ENCODE measurements at places on chromosomes 13 and 19.

DNA sequence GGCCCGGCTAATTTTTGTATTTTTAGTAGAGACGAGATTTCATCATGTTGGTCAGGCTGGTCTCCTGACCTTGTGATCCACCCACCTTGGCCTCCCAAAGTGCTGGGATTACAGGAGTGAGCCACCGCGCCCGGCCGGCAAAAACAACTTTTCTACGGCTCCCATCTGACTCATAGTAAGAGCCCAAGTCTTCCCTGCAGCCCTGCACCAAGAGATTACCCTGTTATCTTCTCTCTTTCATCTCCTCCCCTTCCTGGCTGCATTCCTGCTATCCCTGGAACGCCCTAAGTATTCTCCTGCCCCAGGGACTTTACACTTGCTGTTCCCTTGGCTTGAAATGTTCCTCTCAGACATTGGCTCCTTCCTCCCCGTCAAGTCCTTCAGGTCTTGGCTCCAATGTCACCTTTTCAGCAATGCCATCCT, 6.6 kb downstream of the AP2S1 start:
- no peak for DNase-seq

DNA sequence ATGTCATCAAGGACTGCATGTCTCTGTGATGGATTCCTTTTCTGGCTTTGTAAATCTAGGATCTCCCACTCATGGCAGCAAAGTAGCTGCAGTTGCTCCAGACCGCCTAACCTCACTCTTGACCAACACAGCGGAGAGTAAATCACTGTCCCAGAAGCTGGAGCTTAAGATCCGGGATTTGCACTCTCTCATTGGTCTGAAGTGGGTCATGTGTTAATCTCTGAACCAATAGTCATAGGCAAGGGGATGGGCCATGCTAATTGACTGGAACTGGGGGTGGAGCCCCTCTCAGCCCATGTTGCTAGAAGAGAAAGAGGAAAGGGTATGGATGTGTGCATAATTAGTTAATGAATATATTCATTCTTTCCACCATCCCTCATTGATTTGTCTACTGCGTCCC, 34.0 kb downstream of the VAV1 start:
- DNase-seq, result no peak

GRCh38 chr19:2998642-2999041, 21.3 kb downstream of the TLE6 start:
- no peak for DNase-seq

GRCh38 chr13:30681843-30682242, 53.5 kb upstream of the ALOX5AP start:
- DNase-seq, result no peak

DNA sequence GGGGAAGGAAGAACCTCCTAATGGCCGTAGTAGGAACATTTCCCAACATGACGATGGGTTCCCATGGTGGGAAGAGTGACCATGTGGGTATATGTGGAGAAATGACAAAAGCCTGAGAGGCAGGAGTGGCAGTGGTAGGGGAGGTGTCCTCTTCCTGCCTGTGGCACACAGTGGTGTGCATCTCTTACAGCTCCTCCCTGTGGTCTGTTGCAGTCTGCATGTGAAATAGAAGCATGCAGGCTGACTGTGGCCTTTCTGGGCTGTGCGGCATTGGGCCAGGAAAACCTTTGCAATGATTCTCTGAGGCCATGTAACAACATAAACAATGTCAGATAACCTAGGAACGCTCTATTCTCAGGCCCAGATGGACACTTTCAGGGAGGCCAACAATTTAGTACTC, 84.0 kb downstream of the LACC1 start:
- no peak for DNase-seq

GRCh38 chr13:109779074-109779473, 7.3 kb downstream of the IRS2 start:
- DNase-seq, result peak; percentile 46

- DNase-seq, result no peak
Observed at GRCh38 chr13:63124863-63125262, 1709.2 kb upstream of the PCDH20 start.

DNA sequence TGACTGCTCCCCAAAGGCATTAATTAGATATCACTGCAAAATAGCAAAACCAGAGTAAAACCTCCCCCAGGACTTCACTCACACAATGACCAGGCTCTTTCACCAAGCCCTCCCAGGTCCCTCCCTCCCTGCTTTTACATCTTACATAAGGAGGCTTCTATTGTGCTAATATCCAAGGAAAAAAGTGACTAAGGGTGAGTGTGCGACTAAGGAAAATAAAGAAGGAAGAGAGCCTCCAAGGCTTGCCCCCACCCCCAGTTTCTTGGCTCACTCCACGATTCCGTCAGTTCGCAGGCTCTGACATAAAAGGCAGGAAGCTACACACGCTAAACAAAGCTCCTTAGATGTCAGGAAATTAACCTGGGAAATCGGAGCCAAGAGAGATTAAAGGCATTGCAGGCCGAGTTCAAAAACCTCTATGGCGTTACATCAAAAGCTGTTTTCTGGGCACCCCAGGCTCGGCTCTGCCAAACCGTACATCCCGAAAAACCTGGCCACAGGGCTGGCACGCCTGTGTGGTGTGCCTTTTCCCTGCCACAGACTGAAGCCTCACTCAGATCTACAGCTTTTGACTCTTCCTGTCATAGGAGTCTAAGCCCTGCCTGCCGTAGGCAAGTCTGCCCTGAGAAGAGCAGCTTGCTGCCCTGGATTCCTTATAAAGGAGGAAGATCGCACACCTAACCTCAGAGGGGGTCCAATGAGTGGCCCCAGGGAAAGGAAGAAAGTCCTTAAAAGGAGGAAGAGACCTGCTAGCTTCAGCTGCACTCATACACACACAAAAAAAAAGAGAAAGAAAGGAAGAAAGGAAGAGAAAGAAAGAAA, 67.0 kb upstream of the SERP2 start:
- DNase-seq, result no peak

DNA sequence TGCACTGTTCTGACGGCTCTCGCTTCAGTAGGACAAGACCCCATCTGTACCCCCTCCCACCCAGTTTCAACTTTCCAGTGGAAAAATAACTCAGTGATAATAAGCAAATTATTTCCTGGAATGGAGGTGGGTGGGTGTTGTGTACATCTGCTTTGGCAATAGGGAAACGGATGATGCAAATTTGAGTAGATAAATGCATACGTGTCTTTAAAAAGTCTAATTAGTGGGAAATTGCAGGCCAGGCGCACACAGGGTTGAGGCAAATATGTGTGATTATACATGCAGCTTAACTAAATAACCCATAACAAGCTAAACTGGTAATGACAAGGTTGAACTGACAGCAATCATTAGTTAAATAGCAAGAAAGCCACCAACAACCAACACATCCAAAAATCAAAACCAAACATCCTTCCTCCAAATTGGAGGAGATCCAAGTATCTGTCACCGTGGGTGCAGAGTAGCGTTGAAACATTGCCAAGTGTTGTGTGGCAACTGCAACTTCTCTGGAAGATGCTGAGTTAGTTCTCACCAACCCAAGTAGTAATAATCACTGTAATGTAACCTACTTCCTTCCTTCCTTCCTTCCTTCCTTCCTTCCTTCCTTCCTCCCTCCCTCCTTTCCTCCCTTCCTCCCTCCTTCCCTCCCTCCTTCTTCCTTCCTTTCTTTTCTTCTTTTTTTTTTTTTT, 54.6 kb downstream of the TRPM4 start:
- no peak for DNase-seq

DNA sequence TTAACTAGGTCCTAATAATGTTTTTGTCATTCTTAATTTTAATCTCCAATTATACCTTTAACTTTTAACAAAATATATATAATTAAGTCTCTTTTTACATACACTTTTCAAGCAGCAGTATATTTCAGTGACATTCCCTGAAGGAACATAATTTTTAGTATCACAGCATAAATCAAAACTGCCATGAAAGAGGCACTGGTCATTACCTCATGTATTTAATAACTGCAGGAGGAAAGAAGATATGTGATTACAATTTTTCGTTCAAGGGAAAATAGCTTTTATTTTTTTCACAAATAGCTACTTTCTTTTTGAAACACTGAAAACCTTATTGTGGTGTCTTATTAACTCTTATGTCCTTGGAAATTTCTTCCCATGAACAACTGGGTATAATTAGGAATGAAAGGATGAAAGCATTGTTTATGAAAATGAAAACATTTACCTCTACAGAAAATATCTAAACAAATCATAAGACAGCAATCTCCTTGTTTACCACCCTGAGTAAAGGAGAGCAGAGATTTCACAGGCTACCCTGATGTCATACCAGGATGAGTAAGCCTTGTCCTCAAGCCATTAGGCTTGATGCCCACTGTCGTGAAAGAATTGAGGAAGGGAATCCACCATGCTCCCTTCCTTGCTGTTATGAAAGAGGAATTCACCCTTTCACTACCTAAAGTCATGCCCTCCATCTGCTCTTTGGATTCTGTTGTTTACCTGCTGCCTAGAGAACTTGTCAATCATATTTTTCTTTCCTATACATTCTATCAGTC, 877.2 kb upstream of the PCDH20 start:
- DNase-seq, result no peak

DNA sequence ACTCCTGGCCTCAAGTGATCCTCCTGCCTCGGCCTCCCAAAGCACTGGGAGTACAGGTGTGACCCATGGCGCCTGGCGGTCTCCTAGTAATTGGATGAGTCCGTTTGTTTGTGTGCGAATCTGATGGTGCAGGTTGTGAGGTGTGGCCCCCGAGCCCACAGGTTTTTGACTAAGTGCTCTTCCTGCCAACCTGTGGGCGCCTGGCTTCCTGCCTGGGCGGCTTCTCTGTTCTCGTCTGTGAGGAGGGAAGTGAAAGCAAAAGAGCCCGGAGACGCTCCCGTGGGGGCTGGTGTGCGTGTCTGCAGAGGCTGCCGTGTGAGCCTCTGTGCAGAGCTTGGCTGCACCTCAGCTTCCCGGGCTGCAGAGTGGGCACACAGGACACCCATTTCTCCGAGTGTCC, 10.0 kb downstream of the ARHGAP45 start:
- peak; percentile 94 for DNase-seq

DNA sequence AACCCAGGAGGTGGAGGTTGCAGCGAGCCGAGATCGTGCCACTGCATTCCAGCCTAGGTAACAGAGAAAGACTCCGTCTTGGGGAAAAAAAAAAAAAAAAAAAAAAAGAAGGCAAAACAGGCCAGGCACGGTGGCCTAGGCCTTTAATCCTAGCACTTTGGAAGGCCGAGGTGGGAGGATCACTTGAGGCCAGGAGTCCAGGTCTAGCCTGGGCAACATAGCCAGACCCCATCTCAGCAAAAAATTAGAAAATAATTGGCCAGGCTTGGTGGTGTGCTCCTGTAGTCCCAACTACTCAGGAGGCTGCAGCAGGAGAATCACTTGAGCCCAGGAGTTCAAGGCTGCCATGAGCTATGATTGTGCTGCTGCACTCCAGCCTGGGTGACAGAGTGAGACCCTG, 43.4 kb downstream of the CRTC1 start:
- DNase-seq, result no peak

DNA sequence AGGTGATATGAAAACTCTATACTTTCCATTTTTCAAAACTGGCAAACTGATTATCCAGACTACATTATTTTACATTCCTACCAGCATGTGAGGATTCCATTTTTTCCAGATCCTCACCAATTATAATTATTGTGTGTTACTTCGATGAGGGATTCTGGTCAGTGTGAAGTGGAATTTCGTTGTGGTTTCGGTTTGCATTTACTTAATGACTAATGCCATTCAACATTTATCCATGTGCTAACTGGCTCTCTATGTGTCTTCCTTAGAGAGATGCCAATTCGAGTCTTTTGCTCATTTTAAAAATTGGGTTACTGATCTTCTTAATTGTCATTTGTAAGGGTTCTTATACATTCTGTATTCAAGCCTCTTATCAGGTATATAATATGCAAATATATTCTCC, 1551.3 kb upstream of the MIR17HG start:
- no peak for DNase-seq

- DNase-seq, result no peak
Observed at GRCh38 chr13:19382111-19382510, 179.2 kb downstream of the TPTE2 start.

DNA sequence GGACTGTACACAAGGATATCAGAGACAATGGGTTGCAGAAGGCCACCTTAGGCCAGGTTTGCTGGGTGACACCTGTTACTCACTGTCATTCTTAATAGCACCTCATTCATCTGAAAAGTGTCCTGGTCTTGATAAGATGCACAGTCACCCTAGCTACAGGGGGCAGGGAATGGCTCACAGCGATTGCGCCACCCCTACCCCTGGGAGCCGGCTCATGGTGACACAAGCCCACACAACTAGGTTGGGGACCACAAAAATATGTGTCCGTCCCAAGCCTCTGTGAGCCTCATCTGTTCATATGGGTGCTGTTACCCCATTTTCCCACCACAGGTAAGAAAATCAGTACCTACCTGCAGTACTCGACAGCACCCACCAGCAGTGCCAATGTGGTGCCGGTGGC, 23.4 kb downstream of the MED26 start:
- no peak for DNase-seq

GRCh38 chr13:89748716-89749115, 1598.8 kb upstream of the MIR17HG start:
- DNase-seq, result no peak

DNA sequence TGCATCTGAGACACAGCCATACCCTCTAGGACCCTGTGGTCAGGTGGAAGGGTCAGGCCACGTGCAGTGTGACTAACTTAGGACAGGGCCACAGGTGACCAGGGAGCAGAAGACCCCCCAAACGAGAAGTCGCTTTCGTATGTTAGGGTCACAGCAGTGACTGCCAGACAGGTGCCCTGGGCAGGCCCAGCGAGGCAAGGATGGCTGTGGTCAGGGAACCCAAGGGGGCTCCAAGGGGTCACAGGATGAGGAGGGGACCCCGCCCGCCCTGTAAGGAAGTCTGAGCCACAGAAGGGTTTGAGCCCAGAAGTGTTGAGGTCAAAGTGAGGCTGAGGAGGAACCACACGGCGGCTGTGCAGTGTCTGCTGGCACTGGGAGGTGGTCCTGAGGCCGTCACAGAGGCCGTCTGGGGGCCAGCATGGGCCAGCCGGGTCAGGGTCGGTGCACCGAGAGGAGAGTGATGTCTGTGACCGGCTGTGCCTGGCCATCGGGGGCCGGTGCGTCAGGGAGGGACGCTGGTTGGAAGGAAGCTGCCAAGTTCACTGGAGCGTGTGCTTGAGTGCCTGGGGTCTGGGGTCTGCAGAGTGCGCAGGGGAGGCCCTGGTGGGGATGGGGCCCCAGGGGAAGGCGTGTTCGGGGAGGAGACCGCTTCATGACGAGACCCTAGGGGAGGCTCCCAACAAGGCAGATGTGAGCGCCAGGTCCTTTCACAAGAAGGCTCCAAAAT, 24.8 kb upstream of the TMEM255B start:
- DNase-seq, result no peak

GRCh38 chr13:106484084-106484483, 51.4 kb downstream of the EFNB2 start:
- DNase-seq, result no peak

GRCh38 chr13:22173610-22174009, 502.7 kb downstream of the FGF9 start:
- no peak for DNase-seq

- DNase-seq, result peak; percentile 45
Observed at GRCh38 chr19:34145741-34146202, 26.5 kb upstream of the LSM14A start.

- DNase-seq, result no peak
Observed at GRCh38 chr19:38682872-38683392, 35.5 kb downstream of the ACTN4 start.

- peak; percentile 19 for DNase-seq
Observed at GRCh38 chr13:76992548-76993001, 694 bp downstream of the CLN5 start.

Data from activated naive CD4-positive, alpha-beta T cell treated with Interleukin-2 at 50 U/mL for 16 hours (primary cell).